ENCODE measurements at places on chromosomes 4 and X. TPM values are rescaled to one million over a fixed set of nuclear protein-coding genes. Genes with fewer than 3 reads are reported as not detected.

Gene PASD1
- total RNA-seq, result not detected

Gene CT83
- total RNA-seq, result not detected

Gene NLGN3
- total RNA-seq, result 0.47 TPM

Gene GRIA2
- total RNA-seq, result not detected

Gene SSX3
- not detected for total RNA-seq

Gene SRPK3
- total RNA-seq, result 0.21 TPM

- peak overlapping the region; percentile 95 for H3K4me3 ChIP-seq
- H3K27me3 ChIP-seq, result peaks cover 2% of the 10 kb centered on the region
- peaks cover 68% of the 10 kb centered on the region for H3K4me1 ChIP-seq
Observed at GRCh38 chr4:119212964-119213606, 572 bp downstream of the USP53 start.

DNA sequence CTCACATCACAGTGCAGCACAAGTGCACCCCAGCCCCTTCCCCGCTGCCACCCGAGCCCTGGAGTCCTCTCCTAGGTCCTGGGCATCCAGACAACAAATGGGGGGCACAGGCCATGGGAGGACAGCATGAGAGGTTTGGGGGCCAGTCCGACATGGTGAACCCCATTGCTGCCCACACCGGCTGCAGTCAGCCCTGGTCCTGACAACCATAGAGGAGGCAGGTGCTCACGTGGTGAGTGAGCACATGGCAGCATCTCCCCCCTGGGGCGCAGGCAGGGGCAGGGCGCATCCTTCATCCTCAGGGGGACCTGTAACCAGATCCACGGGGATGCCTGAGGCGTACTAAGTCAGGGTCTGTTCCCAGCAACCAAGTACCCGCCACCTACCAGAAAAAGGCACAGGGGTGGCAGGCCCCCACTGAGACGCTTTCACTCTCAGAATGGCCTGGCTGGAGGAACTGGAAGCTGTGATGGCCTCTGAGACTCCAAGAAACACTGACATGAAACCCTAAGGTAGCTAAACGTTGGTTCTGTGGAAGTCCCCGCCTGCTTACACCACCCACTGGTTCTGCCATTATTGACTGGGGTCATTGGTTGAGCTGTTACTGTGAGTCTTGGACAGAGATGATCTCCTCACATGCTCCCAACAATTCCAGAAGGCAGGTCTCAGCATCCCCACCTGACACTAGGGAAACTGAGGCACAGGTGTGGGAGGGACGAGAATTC is 6.5 kb downstream of the ZFYVE28 start:
- no peaks in the 10 kb centered on the region for H3K36me3 ChIP-seq
- DNase-seq, result no peak
- peaks cover 19% of the 10 kb centered on the region for H3K27me3 ChIP-seq

DNA sequence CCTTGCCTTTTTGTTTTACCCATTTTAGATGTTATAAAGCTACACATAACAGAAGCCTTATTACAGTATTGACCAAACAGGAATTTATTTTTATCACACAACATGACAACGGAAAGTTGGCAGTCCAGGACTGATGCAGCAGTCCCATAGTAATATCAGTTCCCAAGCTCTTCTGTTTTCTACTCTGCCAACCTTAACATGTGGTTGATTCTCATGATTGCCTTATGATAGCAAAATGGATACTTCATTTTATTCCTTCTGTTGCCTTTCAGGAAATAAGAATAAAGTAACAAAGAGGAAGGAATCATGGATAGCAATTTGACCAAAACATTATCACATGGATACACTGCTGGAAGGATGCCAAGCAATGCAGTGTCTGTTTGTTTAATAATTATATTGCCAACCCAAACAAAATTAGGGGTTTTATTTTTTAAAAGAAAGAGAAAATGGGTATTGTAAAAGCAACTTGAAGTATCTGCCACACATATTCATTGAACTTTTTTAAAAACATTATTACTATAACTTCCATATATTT is 275.7 kb downstream of the STPG2 start:
- H3K4me3 ChIP-seq, result no peak overlapping the region
- no peak overlapping the region for H3K27ac ChIP-seq
- H3K36me3 ChIP-seq, result no peaks in the 10 kb centered on the region
- H3K4me1 ChIP-seq, result no peaks in the 10 kb centered on the region

- DNase-seq, result no peak
- peaks cover 30% of the 10 kb centered on the region for H3K4me1 ChIP-seq
- H3K27me3 ChIP-seq, result no peaks in the 10 kb centered on the region
- H3K27ac ChIP-seq, result no peak overlapping the region
- peaks cover 5% of the 10 kb centered on the region for H3K36me3 ChIP-seq
Observed at GRCh38 chr4:26227601-26228229, 93.1 kb upstream of the RBPJ start.

DNA sequence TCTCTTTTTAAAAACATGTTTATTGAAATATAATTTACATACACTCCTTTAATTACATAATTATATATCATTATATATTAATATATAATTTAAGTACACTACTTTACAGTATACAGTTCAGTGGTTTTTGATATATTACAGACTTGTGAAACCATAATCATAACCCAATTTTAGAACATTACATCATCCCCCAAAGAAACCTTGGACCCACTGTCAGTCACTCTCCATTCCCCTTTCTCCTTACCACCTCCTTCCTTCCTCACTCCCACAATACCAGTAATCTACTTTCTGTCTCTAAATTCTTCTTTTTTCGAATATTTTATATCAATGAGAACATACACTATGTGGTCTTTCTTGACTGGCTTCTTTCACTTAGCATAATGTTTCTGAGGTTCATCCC is 17.9 kb upstream of the EXOSC9 start:
- peaks cover 53% of the 10 kb centered on the region for H3K4me1 ChIP-seq
- peaks cover 22% of the 10 kb centered on the region for H3K36me3 ChIP-seq
- H3K27me3 ChIP-seq, result no peaks in the 10 kb centered on the region
- peak overlapping the region; percentile 15 for H3K27ac ChIP-seq

GRCh38 chr4:174598800-174599199 is 76.5 kb upstream of the HPGD start:
- H3K36me3 ChIP-seq, result no peaks in the 10 kb centered on the region
- no peak for DNase-seq
- no peak overlapping the region for H3K4me3 ChIP-seq
- H3K4me1 ChIP-seq, result no peaks in the 10 kb centered on the region
- H3K27me3 ChIP-seq, result peaks cover 1% of the 10 kb centered on the region
- no peak overlapping the region for H3K27ac ChIP-seq

DNA sequence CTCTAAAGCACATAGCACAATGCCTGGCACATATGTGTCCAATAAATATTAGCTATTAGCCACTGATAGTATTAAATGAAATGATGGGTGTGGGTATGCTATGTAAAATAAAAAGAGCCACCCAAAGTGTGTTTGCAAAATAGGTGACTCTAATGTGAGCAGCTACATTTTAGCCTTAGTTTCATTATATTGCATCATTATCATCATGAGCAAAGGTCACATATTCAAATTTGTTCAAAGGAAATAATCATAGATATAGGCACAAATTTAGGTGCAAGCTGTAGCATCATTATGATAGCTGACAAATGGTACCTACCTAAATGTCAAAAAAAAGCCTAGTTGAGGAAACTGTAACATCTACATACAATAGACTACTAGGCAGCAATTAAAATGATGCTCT is 373.9 kb upstream of the FGF13 start:
- H3K4me3 ChIP-seq, result no peak overlapping the region
- H3K27me3 ChIP-seq, result no peaks in the 10 kb centered on the region
- no peaks in the 10 kb centered on the region for H3K36me3 ChIP-seq
- no peaks in the 10 kb centered on the region for H3K4me1 ChIP-seq

GRCh38 chr4:8818063-8818881 is 53.4 kb downstream of the HMX1 start:
- H3K36me3 ChIP-seq, result no peaks in the 10 kb centered on the region
- H3K27ac ChIP-seq, result no peak overlapping the region
- H3K4me3 ChIP-seq, result no peak overlapping the region
- H3K4me1 ChIP-seq, result no peaks in the 10 kb centered on the region
